CD4-positive, alpha-beta T cell treated with Interleukin-6 at 100 ng/mL for 8 hours (primary cell): ENCODE measurements at places on chromosomes 6 and 20.

- no peak for DNase-seq
Measured at GRCh38 chr6:51303338-51303737, 484.7 kb downstream of the TFAP2B start.

DNA sequence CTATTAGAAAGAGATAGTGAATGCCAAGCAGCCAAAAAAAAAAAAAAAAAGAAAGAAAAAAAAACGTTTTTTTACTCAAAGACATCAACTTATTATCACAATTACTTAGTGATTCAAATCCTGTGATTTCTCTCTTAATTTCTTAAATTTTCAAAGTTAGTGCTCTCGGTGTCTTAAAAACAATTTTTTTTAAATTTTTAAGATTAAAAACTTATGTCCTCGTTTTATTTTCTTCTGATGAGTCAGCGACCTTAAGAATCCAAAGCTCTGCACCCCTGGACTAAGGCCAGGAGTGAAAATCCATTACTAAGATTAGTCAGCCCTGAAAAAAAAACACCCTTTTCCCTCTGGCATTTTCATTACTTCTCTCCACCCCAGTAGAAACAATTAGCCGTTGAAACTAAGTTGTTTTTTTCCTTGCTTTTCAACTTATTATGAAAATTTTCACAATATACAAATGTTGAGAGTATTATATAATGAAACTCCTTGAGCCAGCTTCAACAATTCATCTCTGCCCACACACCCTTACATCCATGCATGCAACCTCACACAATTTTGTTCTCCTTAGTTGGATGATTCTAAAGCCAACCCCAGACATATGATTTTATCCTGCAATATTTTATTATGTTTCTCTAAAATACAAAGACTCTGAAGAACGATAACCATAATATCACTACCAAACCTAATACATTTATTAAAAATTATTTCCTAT is 85.6 kb upstream of the CARMIL1 start:
- no peak for DNase-seq

GRCh38 chr6:129695373-129696027 is 14.5 kb downstream of the ARHGAP18 start:
- DNase-seq = no peak

DNA sequence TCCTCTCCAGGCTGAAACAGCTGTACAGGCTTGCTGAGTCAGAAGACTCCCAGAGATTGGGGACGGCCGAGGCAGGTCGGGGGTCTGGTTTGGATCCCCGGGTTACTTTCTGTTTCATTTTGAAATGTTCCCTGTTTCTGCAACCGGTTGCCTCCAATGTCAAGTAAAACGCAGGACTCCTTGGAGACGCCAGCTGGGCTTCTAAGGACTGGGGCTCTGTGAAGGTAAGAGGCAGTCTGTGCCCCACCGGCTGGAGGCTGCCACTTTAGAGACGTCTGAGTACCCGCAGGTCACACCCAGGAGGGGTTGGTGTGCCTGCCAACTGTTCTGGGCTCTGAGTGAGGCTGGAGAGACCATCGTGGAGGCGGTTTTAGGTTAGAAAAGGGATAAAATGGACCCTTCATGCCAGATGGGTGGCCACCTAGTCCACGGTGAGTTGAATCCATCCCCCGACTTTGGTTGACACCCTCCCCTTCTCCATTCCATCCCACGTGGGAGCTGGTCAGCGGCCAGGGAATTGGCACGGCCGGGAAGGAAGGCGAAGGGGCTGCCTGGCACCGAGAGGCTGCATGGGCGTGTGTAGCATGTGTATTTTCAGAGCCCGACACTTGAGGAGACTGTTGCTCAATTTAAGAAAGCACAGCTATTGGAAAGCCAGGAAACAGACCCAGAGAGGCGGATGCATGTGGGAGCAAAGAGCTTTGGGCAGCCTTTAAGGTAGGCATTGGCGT is 240.9 kb downstream of the PHACTR1 start:
- DNase-seq = peak; percentile 1

DNA sequence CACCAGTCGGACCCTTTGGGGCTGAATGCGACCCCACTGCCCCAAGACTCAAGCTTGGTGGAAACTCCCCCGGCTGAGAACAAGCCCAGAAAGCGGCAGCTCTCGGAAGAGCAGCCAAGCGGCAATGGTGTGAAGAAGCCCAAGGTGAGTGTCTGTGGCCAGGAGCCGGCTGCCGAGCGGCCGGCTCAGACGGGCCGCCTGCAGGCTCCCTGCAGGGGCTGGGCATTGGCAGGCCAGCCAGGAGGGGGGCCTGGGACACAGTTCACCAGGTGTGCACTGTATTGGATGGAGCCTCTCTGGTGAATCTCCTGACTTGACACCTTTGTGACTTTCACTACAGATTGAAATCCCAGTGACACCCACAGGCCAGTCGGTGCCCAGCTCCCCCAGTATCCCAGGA is 6.0 kb downstream of the PCIF1 start:
- no peak for DNase-seq

- DNase-seq = no peak
Measured at GRCh38 chr6:26304213-26304796, 60.7 kb upstream of the BTN3A2 start.

- no peak for DNase-seq
Measured at GRCh38 chr20:18705910-18706309, 107.7 kb upstream of the SCP2D1 start.

- no peak for DNase-seq
Measured at GRCh38 chr20:47032933-47033578, 138.4 kb downstream of the EYA2 start.

DNA sequence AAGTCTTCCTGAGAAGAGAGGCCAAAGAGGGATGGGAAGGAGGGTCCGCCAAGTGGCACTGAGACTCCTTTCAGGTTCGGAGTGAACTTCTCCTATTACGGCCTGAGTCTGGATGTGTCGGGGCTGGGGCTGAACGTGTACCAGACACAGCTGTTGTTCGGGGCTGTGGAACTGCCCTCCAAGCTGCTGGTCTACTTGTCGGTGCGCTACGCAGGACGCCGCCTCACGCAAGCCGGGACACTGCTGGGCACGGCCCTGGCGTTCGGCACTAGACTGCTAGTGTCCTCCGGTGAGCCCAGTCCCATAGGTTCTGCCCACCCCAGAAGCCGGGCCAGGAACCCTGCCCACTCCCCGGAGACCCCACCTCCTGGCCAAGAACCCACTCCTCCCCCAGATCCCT is 4.1 kb downstream of the SLC22A7 start:
- DNase-seq = no peak

GRCh38 chr6:156794546-156795354 is 17.6 kb downstream of the ARID1B start:
- no peak for DNase-seq

GRCh38 chr6:3848380-3848779 is 793 bp upstream of the FAM50B start:
- DNase-seq = no peak
